Omental fat pad (tissue), 4 donors: ENCODE measurements at places on chromosomes 12 and 14.

DNA sequence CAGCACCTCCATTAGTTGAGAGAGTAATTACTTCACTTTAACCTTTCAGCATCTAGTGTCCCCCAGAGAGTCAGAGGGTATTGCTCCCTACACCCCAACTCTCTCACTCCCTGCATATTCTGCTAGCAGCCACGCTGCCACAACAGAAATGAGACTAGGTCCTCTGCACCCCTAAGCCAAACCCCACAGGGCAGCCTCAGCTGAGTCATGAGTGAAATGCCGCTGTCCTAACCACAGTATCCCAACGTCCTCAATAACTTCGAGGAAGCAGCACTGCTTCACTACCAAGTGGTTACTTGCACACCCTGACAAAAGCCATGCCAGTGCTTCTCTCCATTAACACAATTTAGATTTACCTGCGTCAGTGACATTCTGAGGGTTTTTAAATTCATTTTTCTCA is 6.9 kb upstream of the LYZ start:
- DNase-seq: no peak

DNA sequence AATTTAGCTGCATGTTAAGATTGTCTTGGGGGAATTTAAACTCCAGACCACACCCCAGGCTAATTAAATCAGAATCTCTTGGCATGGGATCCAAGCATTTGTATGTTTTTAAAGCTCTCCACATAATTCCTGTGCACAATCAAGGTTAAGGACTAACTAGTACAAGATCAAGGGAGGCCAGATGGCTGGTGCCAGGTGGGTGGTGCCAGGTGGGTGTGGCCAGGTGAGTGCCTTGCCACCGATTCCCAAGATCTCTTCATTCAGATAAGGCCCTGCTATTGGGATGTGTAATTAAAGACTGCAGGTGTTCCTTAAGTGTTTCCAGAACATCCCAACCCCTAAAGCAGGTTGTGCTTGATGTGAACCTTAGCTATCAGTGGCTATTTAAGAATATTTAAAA is 75.1 kb downstream of the NRXN3 start:
- no peak for DNase-seq

DNA sequence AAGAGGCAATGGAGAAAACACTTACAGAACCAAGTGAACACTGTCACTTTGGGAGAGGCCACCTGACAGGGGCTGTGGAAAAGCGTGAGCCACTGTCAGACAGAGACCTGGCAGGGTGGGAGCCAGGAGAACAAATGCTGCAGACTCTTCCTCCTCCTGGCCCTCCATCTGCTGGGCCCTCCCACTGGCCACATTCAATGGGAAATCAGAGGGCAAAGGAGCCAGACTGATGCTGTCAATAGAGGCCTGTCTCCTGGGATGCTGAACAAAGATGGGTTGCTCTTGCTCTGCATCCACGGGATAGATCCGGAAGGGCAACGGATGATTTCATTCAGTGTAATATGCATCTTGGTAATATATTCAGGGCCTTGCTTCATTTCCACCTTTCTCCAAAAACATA is 44.9 kb upstream of the BCAT1 start:
- DNase-seq: no peak

GRCh38 chr14:58455593-58456265 is 28.2 kb downstream of the KIAA0586 start:
- no peak for DNase-seq

DNA sequence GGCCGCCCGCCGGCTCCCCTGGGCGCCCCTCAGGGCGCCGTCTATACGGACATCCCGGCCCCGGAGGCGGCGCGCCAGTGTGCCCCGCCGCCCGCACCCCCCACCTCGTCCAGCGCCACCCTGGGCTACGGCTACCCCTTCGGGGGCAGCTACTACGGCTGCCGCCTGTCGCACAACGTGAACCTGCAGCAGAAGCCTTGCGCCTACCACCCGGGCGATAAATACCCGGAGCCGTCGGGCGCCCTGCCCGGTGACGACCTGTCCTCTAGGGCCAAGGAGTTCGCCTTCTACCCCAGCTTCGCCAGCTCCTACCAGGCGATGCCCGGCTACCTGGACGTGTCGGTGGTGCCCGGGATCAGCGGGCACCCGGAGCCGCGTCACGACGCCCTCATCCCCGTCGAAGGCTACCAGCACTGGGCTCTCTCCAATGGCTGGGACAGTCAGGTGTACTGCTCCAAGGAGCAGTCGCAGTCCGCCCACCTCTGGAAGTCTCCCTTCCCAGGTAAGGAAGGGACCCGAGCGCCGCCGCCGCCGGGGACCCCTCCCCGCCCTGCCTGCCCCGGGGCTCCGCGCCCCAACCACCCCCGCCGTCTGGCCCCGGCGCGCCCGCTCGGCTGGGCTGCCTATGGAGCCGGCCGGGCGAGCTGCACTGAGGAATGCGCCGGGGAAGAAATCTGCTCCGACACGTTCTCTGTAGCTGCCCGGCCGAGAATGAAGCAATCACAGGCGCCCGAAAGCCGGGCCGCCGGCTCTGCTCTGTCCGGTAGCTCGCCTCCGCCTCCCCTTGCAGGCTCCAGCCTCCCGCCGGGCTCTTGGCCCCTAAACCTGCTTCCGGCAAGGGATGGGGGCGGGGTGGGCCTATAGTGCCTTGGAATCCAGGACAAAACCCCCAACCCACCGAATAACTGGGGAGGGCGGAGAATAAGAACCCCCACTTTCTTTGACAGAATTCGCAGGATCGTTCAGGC is 794 bp downstream of the HOXC13 start:
- no peak for DNase-seq
